HepG2 (cell line): ENCODE measurements at places on chromosomes 2 and 18.

GRCh38 chr2:237482485-237482884 lies 4.6 kb upstream of the MLPH start:
- peak; percentile 38 for DNase-seq

- DNase-seq = no peak
These were observed 16.6 kb downstream of the CFLAR start for GRCh38 chr2:201132518-201132917.

GRCh38 chr18:59148192-59148591 lies 8.5 kb downstream of the SEC11C start:
- DNase-seq = no peak

- no peak for DNase-seq
These were observed 128.5 kb upstream of the SP5 start for GRCh38 chr2:170586571-170587095.

- DNase-seq = no peak
These were observed 46.5 kb downstream of the MAPRE2 start for GRCh38 chr18:35087726-35088125.

GRCh38 chr2:173869244-173870229 lies 95.6 kb downstream of the SP3 start:
- DNase-seq = no peak

- no peak for DNase-seq
These were observed 40.4 kb downstream of the CLIP4 start for GRCh38 chr2:29155578-29155977.

GRCh38 chr2:225097035-225097434 lies 54.8 kb upstream of the DOCK10 start:
- no peak for DNase-seq

- DNase-seq = no peak
These were observed 13.0 kb downstream of the GPR155 start for GRCh38 chr2:174473796-174474195.

GRCh38 chr2:26422947-26423629 lies 21.4 kb downstream of the DRC1 start:
- DNase-seq = no peak

DNA sequence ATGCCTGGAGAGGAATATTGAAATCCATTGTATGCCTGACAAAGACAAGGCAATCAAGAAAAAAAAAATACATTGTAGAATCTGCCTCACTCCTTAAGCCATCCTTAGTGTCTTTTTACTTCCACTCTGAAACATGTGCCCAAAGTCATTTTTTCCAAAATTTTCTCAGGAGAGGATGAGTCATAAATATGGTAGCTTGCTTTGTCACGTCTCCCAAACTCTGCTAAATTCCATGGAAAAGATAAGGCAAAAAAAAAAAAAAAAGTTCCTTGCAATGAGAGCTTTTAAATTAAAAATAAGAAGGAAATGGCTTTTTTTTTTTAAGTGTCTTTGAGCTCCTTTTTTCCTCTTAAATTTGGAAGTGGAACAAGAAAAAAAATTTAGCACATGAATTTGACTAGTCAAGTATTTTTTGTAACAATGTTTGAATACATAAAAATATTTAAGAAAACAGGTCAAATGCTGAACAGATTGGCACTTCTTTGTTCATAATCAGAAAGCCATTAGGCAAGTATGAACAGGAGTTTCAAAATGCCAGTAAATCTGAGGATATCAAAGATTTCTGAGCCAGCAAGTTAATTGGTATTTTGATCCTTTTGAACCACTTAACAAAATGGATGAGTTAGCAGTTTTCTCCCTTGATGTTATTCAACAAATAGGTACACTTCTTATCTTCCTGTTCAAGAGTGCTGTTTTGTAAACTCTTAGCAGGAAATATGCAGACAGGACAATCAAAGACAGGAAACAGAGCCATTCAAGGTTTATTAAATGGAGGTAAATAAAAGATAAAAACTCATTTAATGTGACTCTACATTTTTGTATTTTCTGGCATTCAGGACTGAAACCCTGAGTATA lies 247.3 kb upstream of the SP5 start:
- DNase-seq = no peak

- DNase-seq = no peak
These were observed 109.8 kb downstream of the DDX1 start for GRCh38 chr2:15701341-15701907.

GRCh38 chr2:85999061-85999831 lies 106.4 kb downstream of the POLR1A start:
- no peak for DNase-seq

DNA sequence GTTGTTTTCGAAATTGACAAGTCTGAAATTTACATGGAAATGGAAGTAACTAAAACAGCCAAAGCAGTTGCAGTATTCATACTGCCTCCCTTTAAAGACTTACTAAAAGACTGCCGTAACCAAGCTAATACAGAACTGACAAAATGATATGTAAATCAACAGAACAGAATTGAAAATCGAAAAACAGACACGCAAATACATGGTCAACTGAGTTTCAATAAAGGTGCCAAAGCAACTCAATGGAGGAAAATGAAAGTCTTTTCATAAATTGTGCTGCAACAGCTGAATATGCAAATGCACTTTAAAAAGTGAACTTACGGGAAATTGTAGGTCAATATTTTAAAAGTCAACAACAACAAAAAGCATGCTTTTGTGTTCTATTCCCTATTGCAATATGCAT lies 34.2 kb downstream of the TMEM131 start:
- no peak for DNase-seq

DNA sequence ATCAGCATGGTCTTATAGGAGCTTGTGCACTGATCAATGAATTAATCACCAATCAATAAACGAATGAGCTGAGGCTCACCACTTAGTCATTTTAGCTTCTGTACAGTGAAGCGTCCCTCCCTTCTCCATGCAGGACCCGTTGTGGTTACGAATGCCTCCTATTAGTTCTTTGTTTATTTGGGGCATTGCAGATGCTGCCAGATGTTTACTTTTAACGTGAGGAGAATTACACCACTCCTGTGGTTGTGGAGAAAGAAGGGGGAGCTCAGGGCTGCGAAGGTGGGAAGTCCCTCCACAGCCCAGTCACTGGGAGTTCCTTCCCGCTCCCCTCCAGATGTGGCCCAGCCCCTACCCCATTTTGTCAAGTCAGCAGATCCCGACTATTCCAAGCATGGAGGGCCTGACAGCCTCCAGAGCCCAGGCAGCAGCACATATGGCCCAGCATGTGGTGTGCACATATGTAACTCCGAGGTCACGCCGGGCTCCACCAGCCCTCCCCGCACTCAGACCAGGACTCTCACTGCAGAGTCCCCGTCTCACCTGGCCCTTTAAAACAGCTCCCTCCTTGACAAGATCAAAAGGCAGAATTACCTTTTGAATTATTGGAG lies 20.9 kb downstream of the PKDCC start:
- no peak for DNase-seq

DNA sequence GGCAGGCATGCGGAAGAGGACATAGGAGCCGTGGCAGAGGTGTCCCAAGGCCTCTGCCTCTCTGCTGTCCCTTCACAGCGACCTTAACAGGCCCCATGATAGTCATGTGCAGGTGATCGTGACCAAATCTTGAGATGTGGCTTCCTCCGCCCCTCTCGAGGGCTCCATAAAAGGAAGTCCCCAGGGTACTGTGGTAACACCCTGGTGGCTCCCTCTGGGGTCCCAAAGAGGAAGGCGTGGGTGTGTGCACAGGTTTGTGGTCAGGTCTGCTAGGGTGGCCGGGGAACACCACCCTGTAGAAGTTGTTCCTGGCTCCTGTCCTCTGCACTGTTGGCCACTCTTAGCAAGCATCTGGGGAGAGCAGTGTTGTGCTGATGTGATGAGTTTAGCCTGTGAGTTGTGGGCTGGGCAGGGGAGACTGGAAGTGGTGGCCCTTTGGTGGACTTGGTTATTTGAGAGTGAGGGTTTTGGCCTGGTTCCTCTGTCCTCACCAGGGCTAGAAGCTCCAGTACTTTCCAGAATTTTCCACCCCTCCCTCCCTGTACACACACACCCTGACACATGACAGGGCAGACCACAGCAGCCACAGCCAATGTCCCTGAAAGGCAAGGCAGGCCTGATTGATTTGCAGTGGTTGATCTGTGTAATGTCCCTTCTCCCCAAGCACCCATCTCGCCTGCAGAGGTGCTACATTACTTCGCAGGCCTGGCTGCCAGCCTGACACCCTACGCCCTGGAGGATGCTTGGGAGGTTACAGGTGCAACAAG lies 68.9 kb upstream of the BOD1L2 start:
- no peak for DNase-seq
